CD4-positive, alpha-beta T cell treated with Interleukin-4 for 4 hours (primary cell): ENCODE measurements at places on chromosomes 5 and 9.

DNA sequence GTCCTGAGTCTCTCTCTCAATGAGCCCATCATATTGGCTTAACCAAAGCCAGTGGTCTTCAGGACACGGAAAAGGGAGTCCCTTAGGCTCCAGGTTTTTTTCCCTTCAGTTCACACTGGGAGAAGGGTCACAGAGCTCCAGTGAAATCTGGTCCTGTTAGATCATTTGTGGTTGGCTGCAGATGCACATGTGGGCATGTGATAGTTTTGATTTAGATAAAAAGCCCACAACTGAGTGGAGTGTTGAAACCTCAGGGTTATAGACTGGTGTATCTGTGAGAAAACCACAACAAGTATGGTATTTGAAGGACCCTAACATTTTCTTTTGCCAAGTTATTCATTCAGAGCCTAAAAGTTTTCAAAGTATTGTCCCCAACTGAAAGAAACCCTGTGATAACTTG is 46.7 kb downstream of the PRLR start:
- no peak for DNase-seq

- no peak for DNase-seq
These were observed 10.7 kb downstream of the IQGAP2 start for GRCh38 chr5:76413746-76414145.

DNA sequence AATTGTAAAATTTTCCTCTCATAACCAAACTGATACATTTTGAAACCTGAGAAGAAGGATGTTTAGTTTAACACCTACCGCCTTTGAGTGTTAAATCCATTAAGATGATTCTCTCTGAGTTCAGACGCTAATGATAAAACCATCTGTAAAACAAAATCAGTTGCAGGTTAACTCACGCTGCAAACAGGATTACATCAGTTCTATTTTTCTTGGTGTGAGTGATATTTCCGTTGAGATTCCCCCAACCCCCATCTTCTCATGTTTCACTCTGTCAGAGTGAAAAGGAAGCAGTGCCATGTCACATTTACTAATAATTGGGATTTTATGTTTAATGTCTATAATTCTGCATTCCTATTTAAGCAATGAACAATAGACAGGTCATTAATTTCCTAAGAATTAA is 146.5 kb downstream of the FANCC start:
- DNase-seq, result no peak

- DNase-seq, result no peak
These were observed 125.0 kb downstream of the MSX2 start for GRCh38 chr5:174849426-174849825.

GRCh38 chr9:115146581-115147021 is 28.6 kb upstream of the TNC start:
- DNase-seq, result no peak

DNA sequence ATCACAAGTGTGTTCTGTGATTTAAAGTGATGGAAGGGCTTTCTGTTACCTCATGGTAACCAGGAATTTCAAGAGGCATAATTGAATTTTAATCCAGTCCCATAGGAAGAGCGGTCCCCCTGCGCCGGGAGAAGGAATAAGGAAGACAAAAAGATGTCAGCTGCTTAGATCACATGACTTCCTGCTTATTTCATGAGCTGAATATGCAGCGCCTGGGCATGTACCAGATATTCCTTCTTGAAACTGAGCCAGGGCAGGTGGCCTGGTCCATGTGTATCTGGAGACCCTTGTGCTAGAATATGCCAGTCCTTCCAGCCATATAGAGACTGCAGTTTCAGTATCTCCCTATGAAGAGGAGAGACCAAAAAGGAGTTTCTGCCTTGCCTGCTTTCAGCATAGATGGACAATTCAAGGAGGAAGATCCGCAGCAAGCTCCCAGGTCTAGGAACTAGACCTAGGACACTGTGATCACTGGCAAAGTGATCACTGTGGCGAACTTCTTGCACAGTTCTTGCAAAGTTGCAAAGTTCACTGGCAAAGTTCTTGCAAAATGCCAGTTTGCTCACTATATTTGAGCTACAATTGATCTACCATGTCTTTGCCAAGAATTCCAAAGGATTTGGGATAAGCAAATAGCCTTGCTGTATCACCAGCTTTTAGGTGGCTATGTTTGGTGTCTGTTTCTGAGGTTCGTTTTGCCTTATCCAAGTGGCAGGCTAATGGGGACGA is 102.9 kb upstream of the PHYKPL start:
- DNase-seq, result no peak

DNA sequence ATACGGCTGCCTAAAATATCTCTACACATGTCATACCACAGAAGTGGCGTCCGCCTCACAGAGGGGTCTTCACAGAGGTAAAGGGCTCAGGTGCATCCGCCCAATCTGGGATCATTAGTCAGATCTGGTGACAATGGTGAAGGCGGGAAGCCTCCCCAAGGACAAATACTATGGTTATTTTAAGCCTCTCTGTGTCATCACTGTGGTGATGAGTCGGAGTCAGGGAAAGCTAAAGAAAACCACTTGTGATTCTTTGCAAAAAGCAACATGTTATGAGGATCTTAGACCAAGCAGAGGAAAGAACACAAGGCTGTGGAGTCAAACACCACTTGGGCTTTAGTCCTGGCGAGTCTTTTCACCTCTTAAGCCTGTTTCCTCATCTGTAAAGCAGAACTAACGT is 190.4 kb downstream of the DRD1 start:
- DNase-seq, result no peak

DNA sequence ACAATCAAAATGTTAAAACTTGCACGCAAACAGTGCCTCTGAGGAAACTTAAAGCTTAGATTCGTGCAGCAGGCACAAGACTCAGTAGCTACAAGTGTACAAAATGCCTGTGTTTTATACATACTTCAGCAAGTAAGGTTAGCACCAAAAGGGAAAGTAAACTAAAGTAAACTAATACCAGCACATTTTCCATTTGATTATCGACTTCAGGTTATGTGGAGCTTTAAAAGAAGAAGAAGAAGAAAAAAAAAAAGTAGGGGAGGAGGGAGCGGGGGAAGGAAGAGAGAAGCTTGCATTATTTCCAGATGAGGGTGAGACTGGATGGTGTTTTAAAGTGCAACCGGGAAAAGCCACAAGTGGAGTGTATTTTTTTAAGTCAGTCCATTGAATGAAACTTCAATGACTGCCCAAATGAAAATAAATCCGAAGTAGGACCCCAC is 596 bp upstream of the ADAMTS6 start:
- no peak for DNase-seq

- no peak for DNase-seq
These were observed 39.4 kb upstream of the RPL26L1 start for GRCh38 chr5:172919525-172920446.

DNA sequence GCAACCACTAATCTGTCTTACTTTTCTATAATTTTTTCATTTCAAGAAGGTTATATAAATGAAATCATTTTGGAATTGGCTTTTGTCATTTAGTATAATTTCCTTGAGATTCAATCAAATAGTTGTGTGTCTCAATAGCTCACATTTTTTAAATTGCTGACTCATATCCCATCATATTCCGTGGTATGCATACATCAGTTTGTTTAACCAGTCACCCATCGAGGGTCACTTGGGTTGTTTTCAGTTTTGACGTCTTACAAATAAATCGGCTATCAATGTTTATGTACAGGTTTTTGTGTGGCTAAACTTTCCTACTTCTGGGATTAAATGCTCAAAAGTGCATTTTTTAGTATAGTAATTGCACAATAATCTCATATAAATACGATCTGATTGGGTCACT is 185.5 kb downstream of the TAF11L14 start:
- DNase-seq, result no peak

DNA sequence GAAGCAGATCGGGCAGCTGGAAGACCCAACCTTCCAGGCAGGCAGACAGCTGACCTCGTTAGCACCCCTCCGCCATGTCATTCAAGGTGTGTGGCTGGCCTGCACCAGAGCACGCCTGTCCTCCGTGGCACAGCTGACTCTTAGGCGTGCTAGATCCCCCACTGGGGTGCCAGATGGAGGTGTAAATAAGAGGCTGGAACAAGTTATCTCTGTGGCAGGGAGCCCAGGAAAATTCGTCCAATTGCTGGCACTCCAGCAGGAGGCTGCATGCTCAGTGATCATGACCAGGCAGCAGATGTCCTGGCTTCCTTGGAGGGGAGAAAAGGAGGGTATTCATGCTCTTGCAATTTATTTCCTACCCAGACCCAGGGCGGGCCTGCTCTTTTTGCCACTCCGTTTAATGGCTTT is 7.8 kb upstream of the ALDOB start:
- DNase-seq, result no peak

GRCh38 chr5:133387091-133387490 is 225.2 kb downstream of the FSTL4 start:
- no peak for DNase-seq

DNA sequence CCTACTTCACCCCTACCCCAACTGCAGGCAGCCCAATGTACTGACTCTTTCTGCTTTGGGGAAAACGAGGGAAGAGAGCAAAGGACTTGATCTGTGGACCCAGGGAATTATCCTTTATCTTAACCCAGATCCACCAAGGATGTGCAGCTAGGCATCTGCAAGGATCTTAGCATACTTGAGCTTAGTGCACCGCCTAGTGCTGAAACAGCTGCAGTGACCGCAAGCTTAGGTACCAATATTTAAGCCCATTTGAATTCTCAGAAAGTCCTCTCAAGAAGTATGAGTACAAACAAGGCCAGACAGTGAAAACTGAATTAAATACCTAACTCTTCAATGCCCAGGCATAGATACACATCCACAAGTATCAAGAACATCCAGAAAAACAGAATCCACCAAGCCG is 576.7 kb upstream of the ADAMTS16 start:
- DNase-seq, result no peak

GRCh38 chr5:90193185-90193822 is 216.3 kb downstream of the CETN3 start:
- DNase-seq, result no peak
